Fibroblast of skin of right quadriceps (primary cell): ENCODE measurements at places on chromosomes 16 and 17.

- DNase-seq = no peak
These were observed 9.1 kb upstream of the RAB5C start for GRCh38 chr17:42163696-42164407.

DNA sequence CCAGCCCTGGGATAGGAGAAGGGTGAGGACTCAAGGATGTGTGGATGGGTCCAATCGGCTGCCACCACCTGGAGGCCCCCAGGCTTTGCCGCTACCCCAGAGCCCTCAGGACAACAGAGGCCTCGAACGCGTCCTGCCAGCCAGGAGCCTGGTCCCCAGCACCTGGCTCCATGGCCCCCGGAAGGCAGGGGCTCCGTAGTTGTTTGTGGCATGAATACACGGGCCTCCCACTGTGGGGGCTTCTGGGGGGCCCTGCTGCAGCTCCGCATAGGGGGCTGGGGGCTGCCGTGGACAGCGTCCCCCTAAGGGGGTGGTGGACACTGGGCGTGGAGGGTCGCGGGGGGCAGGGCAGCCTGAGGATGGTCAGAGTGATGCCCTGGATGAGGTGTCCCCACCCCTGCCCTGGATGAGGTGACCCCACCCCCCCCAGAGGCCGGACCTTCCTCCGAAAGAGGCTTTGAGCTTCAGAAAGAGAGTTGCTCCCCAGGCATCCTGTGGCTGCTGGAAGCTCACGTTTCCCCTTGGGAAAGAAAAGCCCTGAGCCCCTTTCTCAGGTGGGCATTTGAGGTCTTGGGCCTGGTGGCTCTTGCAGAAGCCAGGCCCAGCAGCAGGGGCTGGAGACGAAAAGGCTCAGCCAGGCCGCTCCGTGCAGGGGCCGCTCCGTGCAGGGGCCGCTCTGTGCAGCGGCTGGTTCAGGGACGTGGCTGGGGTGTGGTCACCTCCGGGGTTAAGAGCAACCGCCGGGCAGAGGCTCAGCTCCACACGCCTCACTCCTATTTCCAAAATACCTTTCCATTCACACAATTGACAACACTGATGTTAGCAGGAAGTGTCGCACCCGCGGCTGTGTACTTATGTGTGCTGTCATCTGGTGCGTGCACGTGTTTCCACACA lies 40.3 kb upstream of the GNG13 start:
- DNase-seq = no peak

DNA sequence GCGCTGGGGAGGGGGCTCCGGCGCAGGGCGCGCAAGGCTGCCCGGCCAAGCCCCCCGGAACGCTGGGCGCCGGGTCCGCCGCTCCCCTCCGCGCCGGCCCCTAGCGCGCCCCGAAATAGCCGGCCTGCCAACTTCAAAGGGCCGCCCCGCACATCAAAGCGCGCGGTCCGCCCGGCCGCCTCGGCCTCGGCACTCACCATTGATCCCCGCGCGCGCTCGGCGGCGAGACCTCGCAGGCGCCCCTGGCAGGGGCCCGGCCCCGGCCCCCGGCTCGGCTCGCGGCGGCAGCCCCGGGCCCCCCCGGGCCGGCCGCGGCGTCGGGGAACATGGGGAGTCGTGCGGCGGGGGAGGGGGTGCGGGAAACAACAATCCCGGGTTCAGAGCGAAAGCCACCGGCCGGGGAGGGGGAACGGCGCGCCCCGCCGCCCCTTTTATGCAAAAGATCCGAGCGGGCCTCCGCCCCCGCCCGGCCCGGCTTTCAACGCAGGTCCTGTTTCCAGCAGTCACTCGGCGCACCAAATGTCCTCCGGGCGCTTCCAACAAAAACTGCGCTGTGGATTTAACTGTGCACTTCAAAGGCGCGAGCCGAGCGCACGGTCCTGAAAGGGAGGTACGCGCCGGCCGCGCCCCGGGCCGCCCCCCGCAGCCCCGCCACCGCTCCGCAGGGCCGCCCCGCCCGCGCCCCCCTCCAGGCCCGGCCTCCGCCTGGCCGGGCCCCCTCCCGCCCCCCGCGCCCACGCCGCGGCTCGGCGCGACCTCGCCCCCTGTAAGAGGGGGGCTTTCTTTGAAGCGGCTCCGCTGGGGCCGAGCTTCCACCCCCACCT lies 608 bp downstream of the AXIN2 start:
- peak; percentile 87 for DNase-seq

GRCh38 chr17:69796078-69796477 lies 278.9 kb upstream of the KCNJ16 start:
- no peak for DNase-seq

DNA sequence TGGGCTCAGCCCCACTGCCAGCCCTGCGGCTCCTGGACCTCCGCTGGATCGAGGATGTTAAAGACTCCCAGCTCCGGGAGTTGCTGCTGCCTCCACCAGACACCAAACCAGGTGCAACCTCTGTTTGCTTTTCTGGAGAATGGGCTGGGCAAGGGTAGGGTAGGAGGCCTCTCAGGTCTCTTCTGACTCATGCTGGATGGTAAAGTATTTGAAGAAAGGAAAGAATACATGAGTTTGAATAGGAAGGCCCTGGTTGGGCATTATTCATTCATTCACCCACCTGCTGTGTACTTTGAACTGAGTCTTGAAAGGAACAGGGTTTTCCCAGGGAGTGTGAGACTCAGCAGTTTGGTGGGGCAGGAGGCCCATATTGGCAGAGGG lies 6.5 kb upstream of the ORAI3 start:
- no peak for DNase-seq

- peak; percentile 50 for DNase-seq
These were observed 209.6 kb upstream of the CACNG5 start for GRCh38 chr17:66625311-66625767.

GRCh38 chr17:5422505-5422904 lies 2.5 kb downstream of the RPAIN start:
- DNase-seq = peak; percentile 70

- DNase-seq = peak; percentile 56
These were observed 808.3 kb upstream of the EEF2KMT start for GRCh38 chr16:5905935-5906334.

DNA sequence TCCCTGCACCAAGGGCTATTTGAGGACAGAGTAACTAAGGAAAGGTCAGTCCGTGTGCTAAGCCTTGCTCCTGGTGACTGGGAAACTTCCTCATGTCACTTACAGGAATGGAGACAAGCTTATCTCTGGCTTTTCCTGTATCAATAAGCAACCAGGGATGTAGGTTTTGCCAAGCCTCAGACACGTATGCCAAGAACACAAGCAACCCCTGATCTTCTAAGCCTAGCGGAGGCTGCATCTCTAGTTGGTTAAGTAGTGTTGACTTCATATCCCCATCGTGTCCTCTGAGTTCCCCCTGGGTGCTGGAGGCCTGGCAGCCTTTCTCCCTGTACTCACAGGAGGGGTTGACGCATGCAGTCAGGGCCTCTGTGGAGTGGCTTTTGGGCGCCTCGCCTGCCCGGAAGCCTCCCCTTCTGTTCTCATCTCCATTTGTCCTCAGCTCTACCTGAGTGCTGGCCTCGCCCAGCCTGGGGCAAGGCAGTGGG lies 1.4 kb upstream of the C1QTNF1 start:
- no peak for DNase-seq

DNA sequence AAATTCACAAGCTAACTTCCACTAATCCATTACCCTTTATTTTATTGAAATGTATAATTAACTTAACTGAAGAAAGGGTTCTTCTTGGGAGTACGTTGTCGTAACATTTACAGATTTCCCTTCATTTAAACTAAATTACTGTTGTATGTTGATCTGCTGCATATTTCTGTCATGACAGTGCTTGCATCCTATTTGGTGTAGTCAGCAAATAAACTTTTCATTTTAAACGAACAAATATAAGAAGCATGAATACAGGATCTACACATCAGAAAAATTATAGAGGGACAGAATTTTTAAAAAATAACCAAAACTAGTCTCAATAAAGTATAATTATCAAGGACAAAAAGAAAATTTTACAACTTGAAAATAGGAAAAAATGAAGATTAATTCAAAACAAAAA lies 66.5 kb upstream of the ZNF267 start:
- DNase-seq = no peak

DNA sequence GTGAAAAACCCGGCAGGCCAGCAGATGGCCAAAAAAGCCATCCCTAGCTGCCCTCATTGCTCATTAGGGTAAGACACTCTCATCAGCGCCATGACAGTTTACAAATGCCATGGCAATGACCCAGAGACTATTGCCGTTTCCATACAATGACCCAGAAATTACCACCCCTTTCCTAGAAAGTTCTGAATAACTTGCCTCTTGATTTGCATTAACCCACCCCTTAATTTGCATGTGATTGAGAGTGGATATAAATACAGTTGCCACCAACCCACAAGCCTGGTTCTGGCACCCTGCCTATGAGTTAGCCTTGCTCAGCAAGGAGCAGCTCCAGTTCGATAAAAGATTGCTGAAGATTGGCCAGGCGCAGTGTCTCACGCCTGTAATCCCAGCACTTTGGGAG lies 16.1 kb upstream of the C16orf54 start:
- no peak for DNase-seq
